ENCODE measurements at places on chromosomes 3 and 15.

DNA sequence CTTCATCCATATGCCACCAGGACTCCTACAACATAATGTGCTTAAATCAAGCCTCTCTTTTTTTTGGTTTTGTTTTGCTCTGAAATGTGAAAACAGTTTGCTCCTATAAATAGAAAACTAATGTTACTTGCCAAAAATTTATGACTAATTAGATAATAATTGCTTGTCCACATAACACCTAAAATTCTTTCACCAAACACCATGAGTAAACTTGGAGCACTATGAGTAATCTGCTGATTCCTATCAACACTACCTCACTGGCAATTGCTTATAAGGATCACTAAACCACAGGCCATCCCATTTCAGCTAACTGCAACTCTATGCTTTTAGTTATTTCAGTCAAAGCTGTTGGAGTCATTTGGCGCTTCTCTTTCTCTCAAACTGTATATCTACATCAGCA, 252.7 kb downstream of the EPHA3 start:
- DNase-seq = no peak

- no peak for DNase-seq
Observed at GRCh38 chr3:175411405-175411804, 552.3 kb downstream of the NAALADL2 start.

DNA sequence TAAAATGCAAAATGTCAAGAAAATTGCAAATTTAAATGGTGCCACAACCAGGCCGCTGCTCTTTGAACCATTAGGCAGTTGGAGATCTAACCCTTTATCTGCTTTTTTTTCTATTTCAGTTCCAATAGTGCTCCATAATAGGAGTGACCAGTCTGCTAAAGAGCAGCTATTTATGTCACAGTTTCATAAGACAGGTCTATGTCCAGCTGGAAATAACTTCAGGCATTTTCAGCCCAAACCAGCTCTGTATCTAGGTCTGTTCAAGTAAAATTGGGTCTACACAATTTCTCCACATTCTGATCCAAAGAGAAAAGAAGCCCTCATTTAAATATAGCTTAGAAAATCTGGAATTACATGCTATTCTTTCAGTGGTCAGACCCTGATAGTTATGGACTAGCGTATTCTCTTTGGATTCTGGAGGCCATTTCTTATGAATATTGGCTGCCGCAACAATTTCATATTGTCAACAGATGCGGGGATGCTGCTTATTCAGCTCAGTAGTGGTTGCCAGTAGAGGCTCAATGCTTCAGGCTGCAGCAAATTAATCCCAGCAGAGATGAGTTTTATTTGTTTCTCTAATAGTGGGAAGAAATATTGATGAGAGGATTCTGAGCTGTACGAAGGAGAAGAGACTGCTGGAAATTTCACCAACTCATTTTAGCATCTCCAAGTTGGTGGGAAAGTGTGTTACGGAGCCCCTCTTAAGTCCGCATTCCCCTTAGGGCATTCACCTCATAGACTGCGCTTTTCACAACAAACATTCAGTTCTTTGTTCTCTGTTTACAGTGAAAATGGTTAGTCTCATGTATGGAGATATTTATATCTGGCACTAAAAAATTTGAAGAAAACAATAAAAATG, 887.0 kb downstream of the ROBO1 start:
- DNase-seq = no peak

DNA sequence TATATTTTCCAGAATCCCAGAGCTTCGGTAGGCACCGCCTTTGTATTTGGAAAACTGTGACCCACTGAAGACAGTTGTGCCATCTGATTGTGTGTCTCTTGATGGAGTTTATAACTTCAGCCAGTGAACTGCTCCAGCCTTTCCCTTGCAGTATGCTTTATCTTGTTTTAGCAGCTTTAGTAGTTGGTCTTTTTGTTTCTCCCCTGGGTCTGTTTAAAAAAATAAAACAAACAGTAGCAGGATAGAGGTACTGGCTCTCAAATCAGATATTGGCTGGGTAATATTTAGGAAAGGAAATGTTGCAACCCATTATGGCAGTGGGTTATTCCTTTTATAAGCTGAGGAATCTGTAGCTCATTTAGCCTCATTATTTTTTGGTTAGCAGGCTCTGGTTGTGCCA, 151.5 kb upstream of the BFSP2 start:
- DNase-seq = no peak

DNA sequence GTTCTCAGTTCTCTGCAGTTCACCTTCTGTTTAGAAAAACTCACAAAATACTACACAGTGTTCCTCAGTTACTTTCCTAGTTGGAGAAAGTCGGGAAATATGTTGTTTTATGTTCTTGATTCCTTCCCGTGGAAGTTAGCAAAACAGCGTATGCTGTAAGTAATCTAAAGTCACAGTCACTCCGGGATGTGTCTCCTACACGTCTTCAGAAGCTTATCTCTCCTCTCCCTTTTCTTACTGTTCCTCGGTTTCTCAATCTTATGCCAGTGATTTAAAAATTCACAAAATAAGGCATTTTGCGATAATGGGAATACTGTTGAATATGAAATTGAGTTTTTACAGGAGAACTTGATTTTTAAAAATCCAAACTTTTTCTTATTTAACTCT, 1.7 kb downstream of the HEG1 start:
- no peak for DNase-seq

DNA sequence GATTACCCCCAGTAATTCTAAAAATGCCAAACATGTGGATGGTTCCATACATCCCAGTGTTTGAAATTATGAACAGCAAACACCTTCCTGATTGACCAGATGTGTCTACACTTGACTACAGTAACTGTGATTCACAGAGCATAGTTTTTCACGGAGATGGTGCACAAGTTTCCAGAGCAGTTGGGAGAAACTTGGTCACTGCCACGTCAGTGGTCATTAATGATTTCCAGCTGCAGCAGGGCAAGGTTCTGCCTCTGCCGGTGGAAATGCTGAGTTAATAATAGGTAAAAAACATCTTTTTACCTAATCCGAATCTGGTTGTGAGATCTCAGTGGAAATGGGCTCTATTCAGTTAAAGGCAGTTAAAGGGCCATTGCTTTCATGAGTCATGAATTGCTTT, 154.1 kb upstream of the FEZF2 start:
- DNase-seq = no peak

- peak; percentile 66 for DNase-seq
Observed at GRCh38 chr3:13452490-13453335, 27.4 kb upstream of the HDAC11 start.

DNA sequence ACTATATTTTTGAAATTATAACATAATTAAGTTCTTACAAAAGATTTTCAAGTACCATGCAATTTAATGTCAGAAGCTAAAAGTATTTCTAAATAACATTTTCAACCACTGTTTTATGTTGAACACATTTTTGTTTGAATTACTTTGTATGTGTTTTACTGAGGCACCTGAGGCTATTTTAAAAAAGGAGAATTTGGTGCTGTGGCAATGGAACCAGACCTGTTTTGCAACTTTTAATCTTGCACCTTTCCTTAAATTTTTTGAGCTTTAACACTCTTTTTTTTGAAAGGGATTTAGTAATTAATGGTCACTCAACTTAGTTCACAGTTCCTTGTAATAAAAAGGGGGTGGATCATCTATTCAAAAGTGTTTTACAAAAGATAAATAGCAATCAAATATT, 561.6 kb downstream of the ZBBX start:
- no peak for DNase-seq

GRCh38 chr3:50550079-50550736, 17.3 kb downstream of the C3orf18 start:
- DNase-seq = peak; percentile 62

DNA sequence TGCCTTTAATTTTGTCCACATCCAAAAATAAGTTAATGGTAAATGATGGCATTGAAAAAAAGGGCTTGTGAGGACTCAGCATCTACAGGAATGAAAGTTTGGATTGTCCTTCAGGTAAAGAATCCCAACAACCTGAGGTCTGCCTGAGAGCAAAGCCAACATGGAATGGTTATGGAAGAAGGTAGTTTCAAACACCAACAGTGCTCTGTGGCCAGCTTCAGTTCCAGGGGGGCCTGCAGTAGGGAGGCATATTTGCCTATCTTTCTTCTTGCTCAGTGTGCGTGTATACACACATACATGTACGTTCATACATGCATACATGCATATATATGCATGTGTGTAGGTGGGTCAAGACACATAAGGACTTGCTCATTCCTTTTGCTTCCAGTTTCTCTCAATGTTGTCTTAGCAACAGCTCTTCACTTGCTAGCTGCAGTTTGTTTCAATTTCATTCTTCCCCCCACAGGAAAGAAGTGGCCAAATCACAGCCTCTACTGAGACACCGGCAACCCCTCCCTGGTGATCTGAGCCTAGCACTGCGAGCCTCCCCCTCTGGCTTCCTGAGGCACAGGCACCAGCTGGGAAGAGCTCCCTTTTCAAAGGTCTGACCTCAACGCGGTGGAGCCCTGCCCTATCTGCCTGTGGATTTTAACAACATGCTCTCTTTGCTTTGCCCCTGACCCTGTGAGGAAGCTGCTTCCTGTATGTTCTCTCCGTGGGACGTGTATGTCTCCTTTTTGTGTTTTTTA, 146.2 kb downstream of the KLF13 start:
- peak; percentile 69 for DNase-seq

- no peak for DNase-seq
Observed at GRCh38 chr3:55910543-55910942, 423.4 kb upstream of the WNT5A start.

DNA sequence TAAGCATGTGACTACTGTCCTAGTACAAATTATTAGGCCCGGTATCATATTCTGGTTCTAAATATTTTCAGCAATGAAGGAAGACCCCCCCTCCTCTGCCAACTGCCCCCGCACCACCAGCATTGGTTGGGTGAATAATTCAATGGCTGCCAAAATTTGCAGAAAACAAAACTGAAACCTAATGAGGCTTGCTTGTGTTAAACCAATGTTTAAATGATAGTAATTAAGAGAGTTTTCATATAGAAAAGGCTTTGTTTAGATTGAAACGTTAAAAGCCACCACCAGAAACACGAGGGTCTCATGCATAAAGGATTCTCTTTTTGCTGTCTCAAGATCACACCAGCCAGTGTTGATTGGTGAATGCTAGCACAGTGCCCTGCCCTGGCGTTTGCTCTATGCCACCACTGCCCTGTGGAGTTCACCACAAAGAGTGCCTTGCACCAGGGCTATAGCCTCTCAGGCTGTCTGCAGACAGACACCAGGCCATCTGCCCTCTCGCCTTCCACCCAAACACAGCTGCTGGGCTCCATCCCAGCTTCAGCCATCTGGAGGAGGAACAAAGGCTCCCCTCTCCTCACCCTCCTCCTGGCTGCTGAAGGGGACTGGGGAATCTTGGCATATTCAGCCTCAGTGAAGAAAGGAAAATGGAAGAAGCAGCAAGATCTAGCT, 200.3 kb upstream of the PFN2 start:
- DNase-seq = no peak

- DNase-seq = no peak
Observed at GRCh38 chr15:67533873-67534272, 8.6 kb upstream of the MAP2K5 start.

Measured in CD4-positive, alpha-beta memory T cell (primary cell).